Endothelial cell of umbilical vein (primary cell): ENCODE measurements at places on chromosomes 2 and 18. TPM values are rescaled to one million over a fixed set of nuclear protein-coding genes. Genes with fewer than 3 reads are reported as not detected.
A peak's percentile ranks its signal among the peaks of the same experiment; 100 is the strongest.

The ABCB11 gene
- 0.16 and 0.22 TPM in 2 replicates for polyA plus RNA-seq

The ADRA2B gene
- 0.03 TPM in 1 of 2 replicates, not detected in the other for polyA plus RNA-seq

DNA sequence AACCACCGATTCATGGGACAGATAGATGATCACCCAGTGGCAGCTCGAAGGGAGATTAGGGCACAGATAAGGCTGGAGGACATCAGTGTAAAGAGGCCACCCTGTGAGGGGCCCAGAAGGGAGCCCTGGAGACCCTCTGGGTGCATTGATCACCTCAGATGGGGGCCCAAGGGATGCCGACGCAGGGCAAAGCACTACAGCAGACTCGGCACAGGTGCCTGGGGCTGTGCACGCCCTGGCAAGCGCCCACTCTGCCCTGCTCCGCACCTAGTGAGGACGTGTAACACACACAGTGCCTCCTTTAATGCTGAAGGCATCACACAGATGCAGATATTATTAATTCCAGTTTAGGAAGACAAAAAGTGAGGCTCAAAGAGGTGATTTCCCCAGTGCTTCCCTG lies 9.5 kb downstream of the GYPC start:
- no peaks in the 10 kb centered on the region for H3K36me3 ChIP-seq
- no peaks in the 10 kb centered on the region for H3K4me1 ChIP-seq
- H3K27me3 ChIP-seq, result no peaks in the 10 kb centered on the region
- H3K4me3 ChIP-seq, result no peak overlapping the region
- no peak for DNase-seq
- no peak overlapping the region for H3K27ac ChIP-seq

The DIPK1C gene
- not detected in 2 replicates for polyA plus RNA-seq

DNA sequence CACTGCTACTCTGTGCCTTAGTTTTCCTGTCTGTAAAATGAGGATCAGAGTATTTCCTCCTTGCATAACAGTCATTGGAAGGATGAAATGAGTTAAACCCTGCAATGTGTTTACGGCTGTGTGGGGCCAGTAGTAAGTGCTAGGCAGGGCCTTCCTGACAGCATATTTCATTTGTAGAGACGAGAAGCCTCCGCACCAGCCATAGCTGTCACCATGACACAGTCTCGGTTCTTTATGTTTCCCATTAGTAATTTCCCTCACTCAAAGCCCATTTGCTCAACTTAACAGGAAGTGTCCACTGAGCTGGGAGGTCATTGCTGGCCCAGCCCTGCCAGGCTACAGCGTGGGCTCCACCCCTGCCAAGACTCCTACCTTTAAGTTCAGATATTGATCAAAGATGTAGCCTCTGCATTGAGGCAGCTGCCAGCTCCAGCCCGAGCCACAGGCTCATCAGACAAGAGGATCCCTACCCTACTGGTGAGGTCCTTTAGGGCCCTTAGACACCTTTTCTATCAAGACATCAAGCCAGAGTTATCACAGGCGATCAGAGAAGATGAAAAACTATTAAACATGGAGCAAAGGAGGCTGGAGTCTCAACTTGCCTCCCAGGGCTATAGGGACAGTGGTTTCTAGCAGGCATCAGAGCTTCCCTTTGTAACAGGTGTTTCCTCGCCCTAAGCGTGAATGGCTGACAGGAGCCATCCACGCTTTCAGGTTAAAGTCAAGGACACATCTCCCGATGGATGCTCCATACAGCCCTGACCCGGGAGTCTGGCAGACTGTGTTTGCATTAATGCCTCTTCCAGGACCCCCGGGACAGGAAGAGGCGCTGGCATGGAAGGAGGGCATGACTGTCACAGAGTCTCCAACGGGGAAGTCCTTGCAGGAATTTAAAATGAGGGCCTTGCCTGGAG lies 251.7 kb downstream of the NDUFA10 start:
- H3K36me3 ChIP-seq, result no peaks in the 10 kb centered on the region
- no peak overlapping the region for H3K4me3 ChIP-seq
- no peaks in the 10 kb centered on the region for H3K27me3 ChIP-seq

- H3K4me1 ChIP-seq, result no peaks in the 10 kb centered on the region
- DNase-seq, result no peak
- no peaks in the 10 kb centered on the region for H3K36me3 ChIP-seq
- H3K27me3 ChIP-seq, result peaks cover 10% of the 10 kb centered on the region
- H3K4me3 ChIP-seq, result no peak overlapping the region
These were observed 7.8 kb upstream of the ARHGAP25 start for GRCh38 chr2:68726608-68727367.

DNA sequence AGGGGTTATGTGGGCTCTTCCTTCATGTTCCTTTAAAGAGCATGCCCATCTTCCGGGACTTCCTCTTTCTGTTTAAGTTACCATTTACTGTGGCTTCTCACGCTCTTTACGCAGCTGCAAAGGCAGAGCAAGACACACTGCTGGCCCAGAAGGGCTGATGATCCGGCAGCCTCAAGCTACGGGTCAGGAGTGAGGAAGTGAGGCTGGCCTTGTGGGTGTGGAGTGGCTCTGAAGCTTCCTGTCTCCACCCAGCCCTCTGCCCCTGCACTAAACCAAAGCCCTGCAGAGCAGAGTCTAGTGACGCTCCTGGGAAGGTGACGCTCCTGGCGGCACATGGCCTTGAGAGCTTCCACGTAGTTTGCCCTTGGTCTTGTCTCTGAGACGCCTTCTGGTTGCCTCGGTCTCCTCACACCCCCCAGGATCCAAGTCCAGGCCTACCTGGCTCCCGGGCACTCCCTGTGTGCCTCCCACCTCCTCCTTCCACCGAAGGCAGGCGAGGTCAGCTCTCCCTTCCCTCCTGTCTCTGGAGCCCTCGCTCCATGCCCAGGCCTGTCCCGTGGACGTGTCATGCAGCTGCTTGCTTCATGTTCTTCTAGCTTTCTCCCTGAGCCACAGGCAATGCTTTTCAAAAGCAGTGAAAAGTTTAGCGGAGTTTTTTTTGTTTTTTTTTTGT lies 50.3 kb downstream of the ARL4C start:
- H3K4me3 ChIP-seq, result no peak overlapping the region
- peak; percentile 52 for DNase-seq
- peaks cover 26% of the 10 kb centered on the region for H3K4me1 ChIP-seq
- H3K27ac ChIP-seq, result peak overlapping the region; percentile 2
- no peaks in the 10 kb centered on the region for H3K27me3 ChIP-seq

The IL36G gene
- polyA plus RNA-seq, result not detected in 2 replicates

The PTH2R gene
- not detected in 2 replicates for polyA plus RNA-seq

The IWS1 gene
- 10.4 and 14.7 TPM in 2 replicates for polyA plus RNA-seq
